Stimulated activated CD4-positive, alpha-beta T cell treated with anti-CD3 and anti-CD28 coated beads, Interleukin-15, amount 100 ng/mL, for 1 hour (primary cell): ENCODE measurements at places on chromosomes 4 and X.

- no peak for DNase-seq
Measured at GRCh38 chrX:106725931-106726330, 570 bp upstream of the RNF128 start.

DNA sequence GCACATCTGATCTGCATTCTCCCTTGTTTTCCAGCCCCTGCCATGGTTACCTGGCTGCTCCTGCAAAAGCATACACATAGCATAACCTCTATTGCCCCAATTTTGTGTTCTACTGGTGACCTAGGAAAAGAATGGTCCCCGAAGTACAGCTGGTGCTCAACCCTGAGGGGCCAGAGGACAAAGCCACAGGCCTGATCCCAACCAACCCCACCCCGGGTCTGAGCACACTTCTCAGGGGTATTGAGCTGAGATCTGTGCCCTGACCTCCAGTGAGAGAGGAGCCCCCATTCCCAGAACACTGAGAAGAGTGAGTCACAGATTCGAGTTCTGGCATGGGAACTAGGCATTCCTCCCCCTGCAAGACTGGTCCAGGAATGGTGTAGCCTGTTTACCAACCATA lies 465.5 kb upstream of the ACTRT1 start:
- DNase-seq, result no peak

DNA sequence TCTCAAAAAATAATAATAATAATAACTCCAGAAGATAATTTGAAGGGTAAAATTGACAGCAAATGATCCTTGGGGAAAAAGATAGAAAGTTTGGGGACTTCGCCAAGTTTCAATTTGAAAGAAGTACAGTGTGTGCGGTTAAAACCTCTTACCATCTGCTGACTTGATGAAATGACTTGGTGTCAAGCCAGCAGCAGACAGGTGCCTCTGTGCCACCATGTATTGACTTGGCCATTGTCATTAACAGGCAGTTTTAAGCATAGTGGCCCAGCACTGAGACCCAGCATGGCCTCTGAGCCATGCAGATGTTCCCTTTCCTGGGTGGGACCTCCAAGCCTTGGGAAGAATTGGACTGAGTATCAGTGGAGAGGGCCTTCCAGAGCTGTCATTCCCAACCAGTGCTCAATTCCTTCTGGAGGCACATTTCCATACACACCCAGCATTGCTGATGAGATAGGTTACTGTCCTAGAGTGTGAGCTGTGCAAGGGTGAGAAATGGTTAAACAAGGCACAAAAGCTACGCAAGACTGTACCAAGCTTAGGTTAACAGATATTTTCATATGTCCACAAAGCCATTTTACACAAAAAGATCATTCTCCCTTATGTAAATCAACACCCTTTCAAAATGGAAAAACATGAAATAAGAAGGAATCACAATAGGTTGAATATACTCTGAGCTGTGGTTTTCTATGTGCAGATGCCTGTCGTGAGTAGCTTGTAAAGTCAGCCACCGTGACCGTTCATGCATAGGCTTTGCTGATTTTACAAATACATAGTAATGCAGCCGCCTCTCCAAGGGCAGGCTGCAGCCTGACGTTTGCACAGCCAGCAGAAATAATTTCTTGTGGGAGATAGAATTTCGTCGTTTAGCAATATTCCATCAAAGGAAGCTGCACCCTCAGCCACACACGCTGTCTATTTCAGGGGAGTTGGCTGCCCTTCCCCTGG lies 59.4 kb upstream of the FBXW7 start:
- DNase-seq, result no peak

- DNase-seq, result no peak
Measured at GRCh38 chrX:14476205-14476604, 53.1 kb upstream of the GLRA2 start.

DNA sequence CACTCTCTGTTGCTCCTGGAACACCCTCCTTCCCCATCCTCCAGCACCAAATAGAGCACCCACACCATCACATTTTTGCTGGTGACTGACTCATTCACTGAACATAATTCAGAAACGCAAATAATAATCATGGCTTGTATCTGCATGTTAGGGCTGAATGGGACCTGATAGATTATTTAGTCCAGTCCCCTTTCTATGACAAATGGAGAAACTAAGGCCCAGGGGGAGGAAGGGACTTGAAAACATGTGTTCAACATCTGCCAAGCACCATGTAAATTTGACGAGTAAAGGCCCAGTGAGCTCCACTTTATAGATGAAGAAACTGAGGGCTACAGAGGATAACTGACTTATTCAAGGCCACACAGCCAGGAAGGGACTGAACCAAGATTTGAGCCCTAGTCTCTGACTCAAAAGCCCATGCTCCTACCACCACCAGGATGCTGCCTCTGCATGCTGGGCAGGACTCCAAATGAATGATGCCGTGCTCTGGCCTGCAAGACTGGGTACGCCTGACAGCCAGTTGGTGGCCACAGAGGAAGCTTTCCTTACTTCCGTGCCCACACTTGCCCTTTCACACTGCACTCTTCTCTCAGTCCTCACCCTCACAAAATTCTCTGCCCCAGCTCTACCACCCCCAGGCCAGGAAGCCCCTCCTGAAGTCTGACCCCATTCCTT lies 133.3 kb upstream of the PJA1 start:
- DNase-seq, result no peak

DNA sequence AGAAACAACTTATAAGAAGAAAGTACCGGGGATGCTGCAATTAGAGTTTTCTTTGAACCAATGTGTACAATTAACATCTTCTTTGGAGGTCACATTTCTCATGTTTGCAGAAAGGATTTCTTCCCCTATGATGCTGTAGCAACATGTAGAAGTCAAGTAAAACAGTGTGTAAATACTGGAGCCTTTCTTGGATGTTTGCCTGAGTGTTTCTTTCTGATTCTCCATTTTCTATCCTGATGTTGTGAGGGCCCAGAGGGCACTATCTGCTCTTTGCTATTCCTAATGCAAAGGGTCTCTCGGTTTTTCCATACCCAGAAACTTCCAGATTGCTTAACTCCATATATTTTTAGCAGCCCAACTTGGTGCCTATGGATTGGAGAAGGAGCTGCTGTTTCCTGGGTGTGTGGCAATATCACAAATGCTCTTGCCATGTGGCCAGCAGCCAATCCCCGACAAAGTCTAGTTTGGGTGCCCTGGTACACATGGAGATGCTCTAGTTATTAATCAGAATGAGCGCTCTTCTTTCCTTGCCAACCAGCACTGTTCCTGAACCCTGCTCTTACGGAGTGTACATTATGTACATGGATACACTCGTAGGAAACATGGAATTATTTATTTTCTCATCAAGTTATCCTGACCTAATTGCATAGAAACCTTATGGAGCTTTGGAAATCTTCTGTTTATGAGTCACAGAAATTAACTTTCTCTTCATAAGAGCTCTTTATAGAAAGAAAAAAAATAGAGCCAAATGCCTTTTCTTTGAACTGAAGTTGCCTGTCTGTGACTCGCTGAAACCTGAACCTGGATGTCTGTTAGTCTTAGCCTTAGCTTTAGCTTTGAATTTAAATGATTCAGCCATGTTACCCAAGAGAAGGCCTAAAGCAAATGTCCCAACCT lies 67.0 kb upstream of the GPC4 start:
- no peak for DNase-seq

GRCh38 chrX:38192007-38192810 lies 28.5 kb downstream of the SRPX start:
- no peak for DNase-seq

GRCh38 chr4:84691800-84692199 lies 108.9 kb downstream of the CDS1 start:
- no peak for DNase-seq

GRCh38 chrX:133868250-133868649 lies 117.1 kb downstream of the GPC3 start:
- no peak for DNase-seq

DNA sequence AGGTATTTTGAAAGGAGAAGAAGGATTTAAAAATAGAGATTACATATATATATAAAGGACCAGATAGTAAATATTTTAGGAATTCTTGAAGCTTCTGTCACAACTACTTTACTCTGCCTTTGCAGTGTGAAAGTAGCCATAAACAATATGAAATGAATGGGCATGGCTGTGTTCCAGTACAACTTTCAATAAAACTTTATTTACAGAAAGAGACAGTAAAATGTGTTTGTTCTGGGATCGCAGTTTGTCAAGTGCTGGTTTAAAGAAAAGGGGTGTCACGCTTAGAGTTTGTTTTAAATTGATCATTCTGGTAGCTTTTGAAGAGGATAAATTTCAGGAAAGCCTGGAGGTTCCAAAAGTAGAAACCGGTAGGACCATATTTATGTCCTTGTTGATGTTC lies 176.1 kb upstream of the HS3ST1 start:
- DNase-seq, result no peak

- DNase-seq, result no peak
Measured at GRCh38 chr4:47462799-47463234, 685 bp downstream of the COMMD8 start.

DNA sequence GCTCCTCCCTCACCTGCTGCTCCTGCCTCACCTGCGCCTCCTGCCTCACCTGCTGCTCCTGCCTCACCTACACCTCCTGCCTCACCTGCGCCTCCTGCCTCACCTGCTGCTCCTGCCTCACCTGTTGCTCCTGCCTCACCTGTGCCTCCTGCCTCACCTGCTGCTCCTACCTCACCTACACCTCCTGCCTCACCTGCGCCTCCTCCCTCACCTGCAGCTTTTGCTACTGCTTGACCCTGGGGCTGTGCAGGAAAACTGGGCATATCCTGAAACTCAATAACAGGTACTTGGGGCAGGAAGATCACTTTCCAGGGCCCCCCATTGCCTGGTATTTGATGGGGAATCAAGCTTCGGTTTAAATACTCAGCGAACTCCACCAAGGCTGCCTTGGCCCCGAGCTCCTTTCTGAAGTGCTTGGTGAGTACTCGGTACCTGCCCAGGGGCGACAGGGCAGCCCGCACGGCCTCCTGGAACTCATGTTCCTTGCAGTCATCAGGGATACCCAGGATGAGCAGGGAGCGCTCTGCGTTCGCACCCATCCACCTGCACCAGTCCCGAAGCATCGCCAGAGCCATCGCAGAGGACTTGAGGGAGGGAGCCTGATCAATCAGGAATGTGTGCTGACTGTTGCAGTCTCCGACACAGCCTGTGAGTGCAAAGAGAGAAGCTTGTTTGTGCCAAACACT lies 2.7 kb downstream of the PNMA6E start:
- no peak for DNase-seq

DNA sequence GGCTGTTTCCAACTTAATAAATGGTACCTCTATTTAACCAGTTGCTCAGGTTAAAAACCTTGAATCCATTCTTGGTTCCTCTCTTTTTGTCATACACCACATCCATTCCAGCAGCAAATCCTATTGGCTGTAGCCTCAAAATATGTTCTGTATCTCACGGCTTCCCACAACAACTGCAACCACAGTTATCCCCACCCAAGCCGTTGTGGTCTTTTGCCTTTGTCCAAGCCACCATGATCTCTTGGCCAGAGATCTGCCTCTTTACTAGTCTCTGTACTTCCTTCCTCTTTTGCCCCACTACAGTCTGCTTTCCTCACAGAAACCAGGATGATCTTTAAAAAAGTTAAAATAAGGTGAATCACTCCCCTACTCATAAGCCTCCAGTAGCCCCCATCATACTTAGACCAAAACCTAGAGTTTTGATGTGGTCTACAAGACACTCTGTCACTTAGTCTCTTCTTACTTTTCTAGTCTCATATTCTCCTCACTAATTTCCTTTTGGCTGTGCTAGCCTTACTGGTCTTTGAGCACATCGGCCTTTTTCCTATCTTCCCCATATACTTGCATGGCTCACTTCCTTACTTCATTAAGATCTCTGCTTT lies 10.3 kb downstream of the MAOA start:
- DNase-seq, result no peak

- no peak for DNase-seq
Measured at GRCh38 chr4:148857239-148857972, 415.2 kb upstream of the NR3C2 start.

DNA sequence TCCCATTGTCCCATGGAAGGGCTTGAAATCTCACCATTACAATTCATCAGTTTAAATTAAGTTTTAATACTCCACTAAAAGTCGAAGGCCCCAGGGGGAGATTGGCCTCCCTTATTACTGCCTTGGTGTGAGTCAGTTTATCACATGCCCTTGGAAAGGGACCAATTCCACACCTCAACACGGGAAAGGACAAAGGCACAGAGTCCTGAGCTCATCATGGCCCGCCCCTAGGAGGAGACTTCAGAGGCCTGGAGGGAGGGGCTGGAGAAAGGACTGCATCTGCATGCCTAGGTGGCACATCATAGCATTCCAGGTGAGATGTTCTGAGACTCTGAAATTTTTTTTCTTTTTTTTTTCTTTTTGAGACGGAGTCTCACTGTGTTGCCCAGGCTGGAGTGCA lies 2.8 kb upstream of the SEL1L3 start:
- no peak for DNase-seq

DNA sequence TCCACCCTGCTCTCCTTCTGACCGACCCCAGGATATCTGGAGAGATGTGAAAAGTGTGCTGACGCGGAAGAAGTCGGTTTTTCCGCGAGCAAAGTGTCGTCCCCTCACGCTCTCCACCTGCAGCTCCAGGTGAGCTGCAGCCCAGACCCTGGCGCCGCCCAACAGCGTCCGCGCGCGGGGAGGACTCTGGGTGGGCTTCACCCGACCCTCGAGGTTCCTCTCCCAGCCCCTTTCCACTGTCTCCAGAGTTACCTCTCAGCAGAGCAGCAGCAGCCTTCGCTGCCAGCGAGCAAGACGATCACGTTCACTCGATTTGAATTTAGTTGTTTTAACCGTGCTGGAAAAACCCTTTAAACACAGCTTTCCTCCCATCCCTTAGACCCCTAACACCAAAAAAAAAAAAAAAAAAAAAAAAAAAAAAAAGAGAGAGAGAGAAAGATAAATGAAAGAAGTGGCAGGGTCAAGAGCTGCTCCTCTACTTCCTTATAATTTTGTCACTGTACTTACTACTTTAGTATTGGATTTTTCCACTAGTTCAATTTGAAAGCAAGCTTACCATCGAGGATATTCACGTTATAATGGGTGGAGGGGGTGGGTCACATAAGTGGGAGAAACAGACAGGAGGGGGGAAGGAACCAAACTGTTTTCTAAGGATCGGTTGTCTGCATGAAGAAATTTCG lies 758 bp upstream of the NR3C2 start:
- DNase-seq, result no peak

- no peak for DNase-seq
Measured at GRCh38 chr4:8262637-8263322, 6.8 kb upstream of the HTRA3 start.

DNA sequence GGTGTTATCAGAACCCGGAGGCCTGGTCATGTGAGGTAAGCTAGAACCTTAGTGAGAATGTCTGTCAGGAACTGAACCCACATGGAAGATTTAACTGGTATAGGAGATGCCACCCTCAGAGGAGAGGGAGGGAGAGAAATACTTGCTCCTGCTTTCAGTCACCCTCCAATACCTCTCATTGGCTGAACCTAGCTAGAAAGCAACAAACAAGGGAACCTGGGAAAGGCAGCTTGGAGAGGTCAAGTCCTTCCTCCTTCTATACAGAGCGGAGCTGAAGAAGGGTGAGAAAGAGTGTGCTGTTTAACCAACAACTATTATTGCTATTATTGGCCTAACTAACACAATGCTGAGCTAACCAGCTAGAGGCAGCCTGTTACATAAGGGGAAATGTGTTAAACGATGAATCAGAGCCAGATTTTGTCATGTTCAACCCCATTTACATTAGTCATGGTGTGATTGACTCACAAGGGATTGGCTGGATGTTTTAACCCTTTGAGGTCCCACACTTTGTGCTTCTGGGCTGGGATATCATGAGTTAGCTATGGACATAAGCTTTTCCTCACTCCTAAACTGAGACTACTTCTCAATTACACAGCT lies 96.5 kb upstream of the ESX1 start:
- no peak for DNase-seq
